ENCODE measurements at places on chromosomes 6 and 20.

GRCh38 chr20:24616258-24617079 lies 147.0 kb downstream of the SYNDIG1 start:
- no peak for DNase-seq

- no peak for DNase-seq
Observed at GRCh38 chr6:156601152-156602065, 175.8 kb upstream of the ARID1B start.

- no peak for DNase-seq
Observed at GRCh38 chr20:58551631-58552030, 36.4 kb upstream of the APCDD1L start.

DNA sequence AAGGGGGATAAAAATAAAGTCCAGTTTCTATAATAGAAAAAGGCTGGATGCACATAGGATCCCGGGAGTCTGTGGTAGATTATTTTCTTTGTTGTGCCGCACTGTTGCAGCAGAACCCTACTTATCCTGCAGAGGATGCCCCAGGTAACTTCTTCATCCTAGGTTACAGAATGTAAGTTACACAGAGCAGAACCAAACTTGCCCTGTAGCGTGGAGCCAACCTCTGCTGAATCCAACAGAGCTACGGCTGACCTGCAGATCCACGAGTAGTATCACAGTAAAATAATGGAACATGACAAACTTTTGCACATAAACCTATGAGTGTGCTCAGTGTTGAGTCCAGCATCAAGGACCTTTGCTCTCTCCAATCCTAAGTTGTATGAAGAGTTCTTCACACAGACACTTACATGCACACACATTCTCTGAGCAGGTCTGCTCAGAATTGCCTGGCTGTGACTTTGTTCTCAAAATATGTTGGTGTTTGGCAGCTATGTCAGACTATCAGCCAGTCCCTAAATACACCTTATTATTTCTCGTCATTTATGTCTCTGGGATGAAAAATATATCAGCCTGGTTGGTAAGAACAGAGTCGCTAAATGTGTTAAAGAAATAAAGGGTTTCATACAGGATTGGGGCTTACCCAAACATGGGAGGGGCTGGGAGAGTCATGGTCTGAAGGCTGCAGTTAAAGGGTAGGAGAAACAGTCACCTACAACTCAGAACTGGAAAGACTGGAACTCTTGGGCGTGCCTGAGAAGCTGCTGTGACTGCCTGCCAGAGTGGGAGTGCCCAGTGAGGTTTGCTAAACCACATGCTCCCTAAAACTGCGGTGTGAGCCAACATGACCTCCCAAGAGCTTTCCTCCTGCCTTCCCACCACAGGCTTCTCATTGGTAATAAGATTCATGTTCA lies 165.1 kb upstream of the SLC24A3 start:
- DNase-seq: no peak

GRCh38 chr6:28105245-28105639 lies 19.2 kb upstream of the ZSCAN16 start:
- DNase-seq: no peak

GRCh38 chr6:84082689-84083265 lies 49.2 kb downstream of the MRAP2 start:
- DNase-seq: no peak

- DNase-seq: no peak
Observed at GRCh38 chr6:79895382-79896074, 51.8 kb downstream of the ELOVL4 start.

DNA sequence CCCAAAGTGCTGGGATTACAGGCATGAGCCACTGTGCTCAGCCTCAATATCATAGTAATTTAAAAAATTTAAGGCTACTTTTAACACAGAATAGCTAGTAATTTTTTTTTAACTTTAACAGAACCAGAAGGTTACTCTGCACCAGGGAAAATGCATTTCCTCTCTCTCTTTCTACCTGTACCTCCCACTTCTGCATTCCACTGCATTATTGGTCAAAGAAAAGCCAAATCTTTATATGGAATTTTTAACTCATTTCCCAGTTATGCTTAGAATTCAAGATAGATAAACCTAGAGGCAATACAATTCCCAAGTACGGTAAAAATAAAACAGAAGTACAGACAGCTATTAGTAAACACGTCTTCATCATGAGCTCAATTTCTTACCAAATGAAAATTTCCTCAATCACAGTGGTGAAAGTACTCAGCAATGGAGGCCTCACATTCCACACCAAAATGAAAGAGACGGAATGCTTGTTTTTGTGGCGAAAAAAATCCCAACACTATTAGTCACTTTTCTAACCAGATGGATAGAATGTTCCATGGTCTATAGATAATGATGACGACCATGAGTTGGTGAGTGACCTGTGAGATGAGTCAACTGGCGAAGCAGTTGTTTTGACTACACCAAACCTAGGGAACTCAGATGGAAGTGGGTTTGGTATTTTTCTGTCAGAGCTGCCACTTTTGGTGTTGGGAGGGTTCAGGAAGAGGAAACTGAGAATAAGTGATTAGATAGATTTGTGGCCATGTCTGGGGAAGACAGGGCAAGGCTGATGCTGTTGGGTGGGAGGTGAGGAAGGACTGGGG lies 104.7 kb upstream of the SGK1 start:
- no peak for DNase-seq

Data from stimulated activated CD8-positive, alpha-beta memory T cell treated with anti-CD3 and anti-CD28 coated beads, Interleukin-4, amount 100 ng/mL, for 1 hour (primary cell).